ENCODE measurements at places on chromosomes 1 and 21.

DNA sequence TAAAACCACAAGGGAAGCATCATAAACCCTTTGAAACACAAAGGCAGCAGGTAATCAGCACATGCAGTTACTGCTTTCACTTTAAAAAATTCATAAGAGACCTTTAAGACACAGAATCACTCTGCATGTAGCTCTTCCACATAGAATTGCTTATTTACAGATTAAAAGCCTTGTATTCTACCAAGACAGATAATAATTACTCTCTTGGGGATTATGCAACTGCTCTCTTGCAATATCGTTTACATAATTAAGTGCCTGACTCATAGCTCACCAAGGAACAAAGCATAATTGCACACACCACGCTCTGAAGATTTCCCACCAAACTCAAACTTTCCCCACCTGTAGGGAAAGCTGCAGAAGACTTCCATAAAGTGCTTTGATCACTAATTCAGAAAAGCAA is 87.9 kb downstream of the VAV3 start:
- peak; percentile 26 for DNase-seq

GRCh38 chr1:41161846-41162245 is 80.3 kb downstream of the SCMH1 start:
- no peak for DNase-seq

GRCh38 chr1:203368624-203369451 is 17.9 kb upstream of the FMOD start:
- no peak for DNase-seq

DNA sequence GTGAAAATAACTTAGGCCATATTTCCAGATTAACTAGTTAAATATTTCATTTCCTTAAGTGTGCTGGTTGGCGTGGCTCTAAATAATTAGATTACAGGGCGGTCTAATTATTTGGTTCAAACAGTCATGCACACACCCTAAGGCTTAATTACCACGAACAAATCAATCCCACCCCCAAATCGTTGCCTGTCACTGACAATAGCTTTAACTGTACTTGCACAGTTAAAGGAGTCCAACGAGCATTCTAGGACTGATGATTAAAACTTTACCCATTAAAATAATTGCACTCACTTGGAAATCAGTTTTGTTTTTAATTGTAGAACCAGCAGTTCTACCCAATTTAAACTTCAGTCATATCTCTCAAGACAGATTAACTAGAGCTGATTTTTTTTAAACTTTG is 1.5 kb upstream of the POU2F1 start:
- DNase-seq, result no peak

DNA sequence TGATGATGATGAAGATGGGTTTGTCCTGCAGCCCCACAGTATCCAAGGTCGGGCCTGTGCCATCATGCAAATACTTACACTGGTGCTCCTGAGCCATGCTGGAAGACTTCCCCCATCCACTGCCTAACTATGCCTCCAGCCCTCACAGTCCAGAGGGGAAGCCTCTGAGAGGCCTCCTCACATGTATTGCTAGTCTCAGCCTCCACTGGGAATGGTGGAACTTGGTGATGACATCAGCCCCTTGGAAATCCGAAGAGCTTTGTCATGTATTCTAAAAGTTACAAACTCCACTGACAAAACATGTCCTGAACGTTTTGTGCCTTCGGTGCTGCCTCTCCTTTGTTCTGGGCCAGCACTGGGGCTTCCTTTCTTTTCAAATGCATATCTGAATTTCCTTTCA is 61.1 kb upstream of the DMRTB1 start:
- no peak for DNase-seq

- no peak for DNase-seq
Measured at GRCh38 chr1:29460694-29461093, 224.4 kb downstream of the PTPRU start.

DNA sequence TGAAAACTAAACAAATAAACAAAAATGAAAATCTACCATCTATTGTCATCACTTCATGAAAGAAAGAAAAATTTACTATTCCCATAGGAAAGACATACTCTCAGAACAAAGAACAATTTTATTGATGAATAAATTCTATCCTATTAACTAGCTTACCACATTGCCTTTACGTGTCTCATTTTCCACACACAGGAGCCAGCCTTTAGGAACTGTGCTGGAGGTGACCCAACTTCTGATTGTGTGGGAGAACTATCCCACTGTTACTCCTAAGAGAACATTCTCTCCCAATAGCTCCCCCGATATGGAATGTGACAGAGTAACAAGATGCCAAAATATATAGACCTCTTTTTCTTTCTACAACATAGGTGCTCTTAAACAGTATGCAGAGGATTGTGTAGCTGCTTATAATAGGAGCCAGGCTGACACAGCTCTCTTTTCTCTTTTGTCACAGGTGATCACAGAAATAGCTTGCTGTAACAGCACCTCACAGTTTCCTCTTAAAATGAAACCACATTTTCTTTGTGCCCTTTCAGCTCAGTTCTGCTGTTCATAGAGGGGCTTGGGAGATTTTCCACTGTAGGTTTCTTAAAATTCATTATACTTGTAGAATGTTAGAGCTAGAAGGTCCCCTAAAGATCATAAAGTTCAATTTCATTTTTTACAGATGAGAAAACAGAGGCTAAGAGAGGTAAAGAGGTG is 35.5 kb downstream of the C21orf91 start:
- no peak for DNase-seq

DNA sequence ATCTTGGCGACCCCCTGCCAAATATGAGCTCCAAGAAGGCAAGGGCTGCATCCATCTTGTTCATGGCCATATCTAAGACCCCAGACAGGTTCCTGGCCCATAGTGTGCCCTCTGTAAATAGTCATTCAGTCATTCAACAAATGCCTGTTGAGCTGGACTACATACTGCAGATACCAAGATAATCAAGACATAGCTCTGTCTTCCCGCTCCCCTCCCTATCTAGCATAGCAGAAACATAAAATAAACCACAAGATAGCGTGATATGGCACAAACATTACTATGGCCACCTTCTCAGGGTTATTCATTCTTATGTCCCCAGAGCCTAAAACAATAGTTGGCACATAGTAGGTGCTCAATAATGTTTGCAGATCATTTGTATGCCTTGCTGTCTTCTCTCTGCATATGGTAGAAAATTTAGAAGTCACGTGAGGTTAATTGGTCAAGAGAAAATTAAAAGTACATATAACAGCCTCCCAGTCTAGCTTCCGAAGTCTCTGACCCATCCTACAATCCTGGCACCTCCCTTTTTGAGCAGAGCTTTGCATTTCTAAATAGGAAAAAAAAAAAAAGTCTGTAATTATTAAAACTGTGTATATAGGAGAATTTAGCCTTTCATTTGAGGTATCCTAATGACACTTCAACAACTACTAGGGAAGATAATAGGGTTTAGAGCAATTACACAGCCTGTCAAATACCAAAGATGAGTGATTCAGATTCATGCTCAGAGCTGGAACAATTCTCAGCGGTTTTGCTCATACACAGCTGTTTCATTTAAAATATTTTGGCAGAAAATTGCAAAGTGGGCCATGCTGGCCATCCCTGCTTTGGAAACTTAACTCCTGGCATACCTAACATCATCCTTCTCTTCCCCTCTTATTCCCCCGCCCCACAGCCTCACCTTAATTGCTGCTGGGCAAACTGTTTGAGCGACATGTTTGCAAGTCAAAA is 219.0 kb downstream of the KAZN start:
- DNase-seq, result no peak

- no peak for DNase-seq
Measured at GRCh38 chr21:40602080-40602479, 244.9 kb downstream of the DSCAM start.

DNA sequence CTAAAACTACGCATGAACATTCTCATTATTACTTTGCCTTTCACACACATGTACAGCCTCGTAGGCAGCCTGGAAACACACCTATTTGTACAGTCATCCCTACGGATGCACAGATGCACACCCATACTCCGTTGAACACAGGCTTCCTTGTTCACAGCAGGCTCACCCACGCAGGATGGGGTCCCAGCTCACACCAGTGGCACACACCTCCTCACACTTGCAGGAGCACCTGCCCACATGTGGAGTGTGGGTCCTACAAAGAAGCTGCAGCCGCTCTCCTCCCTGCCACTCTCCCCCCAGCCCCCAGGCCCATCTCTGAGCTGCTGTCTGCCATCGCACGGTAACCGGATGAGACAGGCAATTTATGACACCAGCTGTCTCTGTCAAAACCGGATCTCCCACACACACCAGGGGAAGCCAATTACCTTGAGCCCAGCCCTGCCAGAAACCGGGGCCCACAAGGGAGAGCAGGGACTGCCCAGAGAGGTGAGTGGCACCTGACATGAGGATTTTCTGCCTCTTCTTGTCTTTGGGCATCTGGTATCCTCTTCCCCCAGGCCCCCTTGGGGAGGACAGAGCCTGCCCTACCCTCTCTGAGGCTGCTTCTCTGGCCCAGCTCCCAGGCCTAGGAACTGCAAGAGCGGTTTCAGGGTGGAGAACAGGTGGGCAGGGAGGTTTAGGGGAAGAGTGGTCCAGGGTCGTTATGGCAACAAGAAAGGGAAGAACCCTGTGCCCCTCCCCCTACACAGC is 175.4 kb downstream of the IGSF21 start:
- no peak for DNase-seq

- DNase-seq, result no peak
Measured at GRCh38 chr21:31967334-31967733, 94.5 kb downstream of the HUNK start.

- DNase-seq, result no peak
Measured at GRCh38 chr1:11227106-11228077, 35.0 kb downstream of the MTOR start.

- no peak for DNase-seq
Measured at GRCh38 chr1:60759291-60759690, 323.1 kb upstream of the NFIA start.

DNA sequence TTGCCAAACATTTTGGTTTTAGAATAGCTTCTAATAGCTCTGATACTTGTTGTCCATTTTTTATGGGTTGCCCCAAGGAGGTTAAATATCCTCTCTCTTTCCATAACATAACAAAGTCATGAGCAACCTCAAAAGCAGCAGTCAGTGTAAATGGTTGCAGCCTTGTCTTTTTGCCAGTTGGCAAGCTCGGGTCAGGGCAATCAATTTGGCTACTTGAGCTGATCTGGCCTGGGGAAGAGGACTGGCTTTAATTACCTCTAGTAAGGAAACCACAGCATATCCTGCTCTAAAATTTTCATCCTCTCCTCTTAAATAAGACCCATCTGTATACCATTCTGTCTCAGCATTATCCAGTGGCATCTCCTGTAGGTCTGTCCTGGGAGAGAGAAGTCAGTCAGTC is 21.2 kb upstream of the FMO4 start:
- DNase-seq, result peak; percentile 57

DNA sequence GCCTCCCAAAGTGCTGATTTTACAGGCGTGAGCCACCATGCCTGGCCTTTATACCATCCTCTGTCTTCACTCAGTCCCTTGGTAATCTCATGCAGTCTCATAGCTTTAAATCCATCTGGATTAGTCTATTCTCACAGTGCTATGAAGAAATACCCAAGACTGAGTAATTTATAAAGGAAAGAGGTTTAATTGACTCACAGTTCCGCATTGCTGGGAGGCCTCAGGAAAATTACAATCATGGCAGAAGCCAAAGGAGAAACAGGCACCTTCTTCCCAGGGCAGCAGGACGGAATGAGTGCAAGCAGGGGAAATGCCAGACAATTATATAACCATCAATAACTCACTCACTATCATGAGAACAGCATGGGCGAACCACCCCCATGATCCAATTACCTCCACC is 49.1 kb upstream of the CPLANE2 start:
- DNase-seq, result no peak

DNA sequence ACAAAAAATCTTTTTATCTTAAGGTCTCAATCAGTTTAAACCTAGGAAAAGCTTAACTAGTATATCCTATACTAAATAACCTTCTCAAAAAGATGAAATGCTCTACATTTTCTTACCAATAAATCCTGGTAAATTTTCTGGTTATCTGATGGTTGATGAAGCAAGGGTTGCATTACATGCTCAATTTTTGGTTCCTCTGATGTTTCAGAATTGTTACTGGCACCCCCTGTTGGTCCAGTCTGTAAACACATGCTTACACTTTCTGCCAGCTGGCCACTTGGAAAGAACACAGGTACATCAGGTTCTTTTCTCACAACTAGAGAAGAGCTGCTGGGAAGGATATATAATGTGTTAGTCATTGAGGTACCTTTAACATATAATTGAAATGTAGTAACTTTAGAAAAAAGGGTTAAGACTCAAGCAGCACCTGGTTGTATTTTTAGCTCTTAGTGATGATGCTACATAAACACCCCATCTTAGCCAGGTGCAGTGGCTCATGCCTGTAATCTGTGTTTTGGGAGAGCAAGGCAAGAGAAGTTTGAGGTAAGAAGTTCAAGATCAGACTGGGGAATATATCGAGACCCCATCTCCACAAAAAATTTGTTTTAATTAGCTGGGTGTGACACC is 30.9 kb upstream of the TAL1 start:
- peak; percentile 32 for DNase-seq

GRCh38 chr1:223833948-223834347 is 11.8 kb downstream of the TP53BP2 start:
- DNase-seq, result no peak

GRCh38 chr1:89274411-89274857 is 1.8 kb upstream of the GBP5 start:
- peak; percentile 70 for DNase-seq

DNA sequence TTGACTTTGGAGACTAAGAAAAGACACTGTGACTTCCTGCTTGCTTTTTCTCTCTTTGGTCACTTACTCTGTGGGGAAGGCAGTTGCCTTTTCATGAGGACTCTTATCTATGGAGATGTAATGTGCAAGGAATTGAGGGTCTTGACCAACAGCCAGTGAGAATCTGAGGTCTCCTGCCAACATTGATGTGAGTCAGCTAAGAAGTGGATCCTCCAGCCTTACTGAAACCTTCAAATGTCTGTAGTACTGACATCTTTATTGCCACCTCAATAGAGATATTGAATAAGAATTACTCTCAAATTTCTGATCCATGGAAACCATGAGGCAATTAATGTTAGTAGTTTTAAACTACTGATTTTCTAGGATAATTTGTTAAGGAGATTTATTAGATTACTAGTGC is 598.4 kb downstream of the ADGRL2 start:
- DNase-seq, result peak; percentile 33

- DNase-seq, result no peak
Measured at GRCh38 chr1:190068304-190068703, 409.4 kb downstream of the BRINP3 start.

DNA sequence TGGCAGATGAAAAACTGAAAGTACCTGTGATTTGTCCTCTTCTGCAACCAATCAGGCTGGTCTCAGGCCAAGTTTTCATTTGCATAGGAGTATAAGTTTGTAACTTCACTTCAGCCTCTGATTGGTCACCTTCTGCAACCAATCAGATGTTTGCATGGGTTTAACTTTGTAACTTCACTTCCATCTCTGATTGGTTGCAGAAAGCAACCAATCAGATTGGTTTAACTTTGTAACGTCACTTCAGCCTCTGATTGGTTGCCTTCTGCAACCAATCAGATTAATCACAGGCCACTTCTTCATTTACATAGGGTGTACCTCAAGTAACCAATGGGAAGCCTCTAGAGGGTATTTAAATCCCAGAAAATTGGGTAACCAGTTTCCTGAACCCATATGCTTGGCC is 18.9 kb upstream of the TUT4 start:
- DNase-seq, result peak; percentile 16

- peak; percentile 5 for DNase-seq
Measured at GRCh38 chr1:31238986-31239613, 587 bp downstream of the NKAIN1 start.

- no peak for DNase-seq
Measured at GRCh38 chr1:171769754-171770153, 11.7 kb upstream of the METTL13 start.
